ENCODE measurements at places on chromosomes 6 and 20.

GRCh38 chr6:32790306-32790705 lies 26.5 kb downstream of the HLA-DOB start:
- no peak for ATAC-seq

DNA sequence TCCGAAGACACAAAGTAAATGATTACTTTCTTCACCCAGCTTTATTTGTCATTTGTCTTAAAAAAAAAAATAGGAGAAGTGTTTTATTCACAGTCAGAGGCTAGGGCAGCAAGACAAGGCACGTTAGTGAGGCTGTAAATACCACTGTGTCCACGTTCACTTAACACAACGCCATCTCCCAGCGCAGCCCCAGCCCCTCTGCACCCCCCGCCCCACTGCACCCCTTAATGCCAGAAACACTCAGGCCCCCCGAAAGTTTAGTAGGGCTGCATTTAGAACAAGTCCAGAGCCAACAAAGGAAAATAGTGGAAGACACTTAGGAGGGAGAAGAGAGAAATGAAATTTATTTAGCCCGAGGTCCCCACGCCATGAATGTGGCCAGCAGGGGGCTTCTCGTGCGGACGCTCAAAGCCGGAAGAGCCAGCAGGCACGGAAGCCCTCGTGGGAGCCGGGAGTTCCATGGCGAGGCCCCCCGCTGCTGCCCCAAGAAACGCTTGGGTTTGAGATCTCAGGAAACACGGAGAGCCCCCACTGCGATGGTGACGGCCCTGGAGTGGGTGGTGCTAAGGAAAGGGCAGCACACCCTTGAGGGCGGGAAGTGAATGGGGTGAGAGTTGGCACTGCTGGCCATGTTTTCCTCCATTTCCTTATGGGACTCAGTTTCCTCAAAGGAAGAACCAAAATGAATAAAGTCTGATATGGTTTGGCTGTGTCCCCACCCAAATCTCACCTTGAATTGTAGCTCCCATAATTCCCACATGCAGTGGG lies 50.2 kb downstream of the IYD start:
- ATAC-seq, result peak; percentile 81

- no peak for ATAC-seq
Measured at GRCh38 chr6:43499028-43499815, 10.9 kb downstream of the LRRC73 start.

DNA sequence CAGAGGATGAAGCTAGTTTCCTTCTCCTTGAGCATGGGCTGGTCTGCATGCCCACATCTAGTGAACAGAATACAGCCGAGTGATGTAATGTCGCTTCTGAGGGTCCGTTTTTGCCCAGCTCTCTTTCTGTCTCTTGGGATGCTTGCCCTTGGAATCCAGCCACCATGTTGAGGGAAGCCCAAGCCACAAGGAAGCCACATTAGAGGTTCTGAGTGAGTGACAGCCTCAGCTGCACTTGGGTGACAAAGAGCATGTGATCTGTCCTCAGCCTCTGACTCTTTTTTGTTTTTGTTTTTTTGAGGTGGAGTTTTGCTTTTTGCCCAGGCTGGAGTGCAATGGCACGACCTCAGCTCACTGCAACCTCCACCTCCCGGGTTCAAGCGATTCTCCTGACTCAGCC lies 100.6 kb upstream of the SALL4 start:
- no peak for ATAC-seq

DNA sequence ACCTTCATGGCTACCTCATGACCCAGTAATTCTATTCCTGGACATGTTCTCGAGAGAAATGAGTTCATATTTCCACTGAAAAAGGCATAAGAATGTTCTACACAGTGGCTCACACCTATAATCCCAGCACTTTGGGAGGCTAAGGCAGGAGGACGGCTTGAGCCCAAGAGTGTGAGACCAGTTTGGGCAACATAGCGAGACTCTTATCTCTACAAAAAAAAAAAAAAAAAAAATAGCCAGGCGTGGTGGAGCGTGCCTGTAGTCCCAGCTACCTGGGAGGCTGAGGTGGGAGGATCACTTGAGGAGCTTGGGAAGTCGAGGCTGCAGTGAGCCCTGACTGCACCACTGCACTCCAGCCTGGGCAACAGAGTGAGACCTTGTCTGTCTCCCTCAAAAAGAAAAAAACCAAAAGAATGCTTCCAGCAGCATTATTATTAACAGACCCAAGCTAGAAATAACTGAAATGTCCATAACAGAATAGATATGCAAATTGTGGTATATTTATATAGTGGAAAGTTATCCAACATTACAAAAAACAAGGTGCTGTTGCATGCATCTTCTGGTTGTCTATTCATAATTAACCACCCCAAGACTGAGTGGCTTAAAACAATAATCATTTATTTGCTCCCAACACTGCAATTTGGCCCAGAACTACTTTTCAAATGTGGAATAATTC lies 9.4 kb upstream of the RAB44 start:
- no peak for ATAC-seq

DNA sequence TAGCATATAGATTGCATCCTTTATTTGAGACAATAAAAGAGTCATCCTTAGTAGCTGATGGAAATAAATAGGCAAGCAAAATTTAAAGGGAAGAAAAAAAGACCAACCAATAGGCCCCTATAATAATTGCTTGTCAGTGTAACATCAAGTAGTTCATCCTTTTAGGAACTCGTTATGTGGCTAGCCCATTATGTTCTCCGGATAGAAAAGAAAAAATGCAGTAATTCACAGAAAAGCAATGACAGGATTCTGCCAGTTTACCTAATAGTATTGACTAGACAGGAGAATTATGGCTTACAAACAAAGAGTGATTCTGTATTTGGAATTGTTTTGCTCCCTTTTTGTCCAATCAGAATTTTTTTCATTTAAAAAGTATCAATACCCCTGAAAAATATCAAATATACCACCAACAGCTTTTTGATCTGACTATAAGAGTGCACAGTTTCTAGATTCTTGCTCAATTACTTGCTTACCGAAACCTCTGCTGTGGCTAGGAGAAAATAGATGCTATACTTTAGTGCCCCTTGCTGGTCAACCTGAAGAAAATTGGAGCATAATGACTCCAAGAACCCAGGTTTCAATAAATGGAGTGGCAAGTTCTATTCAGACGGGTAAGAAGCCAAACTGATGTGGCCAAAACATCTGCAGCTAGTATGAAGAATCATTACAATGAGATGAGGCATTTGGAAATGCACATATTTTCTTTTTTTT lies 91.5 kb upstream of the SASH1 start:
- no peak for ATAC-seq

GRCh38 chr20:4672948-4673347 lies 48.8 kb upstream of the PRND start:
- no peak for ATAC-seq

DNA sequence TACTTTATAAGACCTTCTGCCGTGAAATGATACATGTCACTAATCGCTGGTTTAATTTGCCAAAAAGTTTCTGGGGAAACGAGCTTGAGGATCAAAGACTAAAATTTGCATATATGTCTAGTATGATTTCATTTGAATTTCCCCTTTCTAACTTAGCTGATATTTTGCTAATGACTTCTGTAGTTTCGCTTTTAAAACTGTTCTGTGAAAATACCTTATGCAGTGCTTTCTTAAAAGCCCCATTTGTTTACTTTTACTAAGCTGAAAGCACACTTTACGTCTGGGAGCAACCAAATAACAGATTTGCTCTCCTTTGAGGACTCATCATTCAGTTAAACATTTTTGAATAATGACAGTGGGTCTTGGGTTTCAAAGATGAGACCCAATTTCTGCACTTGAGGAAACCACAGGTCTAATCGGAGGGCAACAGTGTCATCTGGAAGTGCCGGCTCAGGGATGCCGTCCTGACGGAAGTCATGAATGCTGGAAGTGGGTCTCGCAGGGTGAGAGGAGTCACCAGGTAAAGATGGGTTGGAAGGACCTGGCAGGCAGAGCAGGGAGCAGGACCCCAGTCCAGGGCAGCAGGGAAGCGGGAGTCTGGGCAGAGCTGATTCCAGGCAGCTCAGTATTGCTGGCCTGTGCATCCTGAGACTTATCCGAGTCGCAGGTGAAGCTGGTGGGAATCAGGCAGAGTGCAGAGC lies 33.2 kb downstream of the PLEKHG1 start:
- peak; percentile 40 for ATAC-seq

GRCh38 chr6:35253249-35253648 lies 6.3 kb upstream of the ZNF76 start:
- ATAC-seq, result no peak

- ATAC-seq, result no peak
Measured at GRCh38 chr6:2429032-2429431, 183.6 kb upstream of the GMDS start.

DNA sequence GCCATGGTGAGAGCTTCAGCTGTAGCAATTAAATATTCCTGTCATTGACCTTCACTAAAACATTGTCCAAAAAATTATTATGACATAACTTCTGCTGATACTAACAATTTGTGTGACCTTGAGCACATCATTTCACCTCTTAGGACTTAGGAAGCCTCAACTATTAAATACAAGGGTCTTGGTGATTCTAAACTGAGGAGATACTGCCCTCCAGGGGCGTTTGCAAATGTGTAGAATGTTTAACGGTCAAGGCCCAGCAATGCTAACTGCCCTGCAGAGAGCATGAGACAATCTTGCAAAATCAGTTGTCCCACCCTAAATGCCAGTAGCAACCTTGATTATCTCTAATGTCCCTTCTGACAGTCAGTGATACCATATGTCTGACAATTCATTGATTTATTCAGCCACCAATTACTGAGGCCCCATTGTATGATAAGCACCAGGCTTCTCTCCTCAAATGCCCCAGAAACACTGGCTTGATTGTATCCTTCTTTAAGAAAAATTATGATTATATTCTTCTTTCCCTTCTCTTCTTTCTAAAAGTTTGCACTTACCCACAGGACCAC lies 284.1 kb upstream of the PLN start:
- ATAC-seq, result no peak

- no peak for ATAC-seq
Measured at GRCh38 chr6:142942238-142942637, 2.7 kb downstream of the HIVEP2 start.

- ATAC-seq, result no peak
Measured at GRCh38 chr6:156033598-156033997, 578.0 kb upstream of the NOX3 start.

DNA sequence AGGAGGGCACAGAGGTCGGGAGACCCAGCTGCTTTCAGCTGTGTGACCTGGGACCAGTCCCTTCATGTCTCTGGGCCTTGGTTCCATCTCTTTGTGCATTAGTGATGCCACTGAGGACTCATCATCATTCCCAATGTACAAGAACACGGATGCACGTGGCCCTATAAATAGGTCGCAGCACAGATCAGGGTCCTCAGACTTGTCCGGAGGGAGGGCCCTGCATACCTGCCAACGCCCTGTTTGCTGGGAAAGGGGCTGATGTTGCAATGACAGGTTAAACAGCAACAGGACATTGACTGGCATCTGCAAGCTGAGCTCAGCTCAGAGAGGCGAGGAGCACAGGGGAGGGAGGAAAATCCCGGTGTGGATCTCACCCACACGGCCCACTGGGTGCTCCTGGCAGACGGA lies 21.8 kb downstream of the TGM2 start:
- no peak for ATAC-seq

GRCh38 chr6:156977527-156978291 lies 200.5 kb downstream of the ARID1B start:
- ATAC-seq, result no peak

- ATAC-seq, result no peak
Measured at GRCh38 chr20:4375881-4376280, 345.8 kb upstream of the PRND start.

DNA sequence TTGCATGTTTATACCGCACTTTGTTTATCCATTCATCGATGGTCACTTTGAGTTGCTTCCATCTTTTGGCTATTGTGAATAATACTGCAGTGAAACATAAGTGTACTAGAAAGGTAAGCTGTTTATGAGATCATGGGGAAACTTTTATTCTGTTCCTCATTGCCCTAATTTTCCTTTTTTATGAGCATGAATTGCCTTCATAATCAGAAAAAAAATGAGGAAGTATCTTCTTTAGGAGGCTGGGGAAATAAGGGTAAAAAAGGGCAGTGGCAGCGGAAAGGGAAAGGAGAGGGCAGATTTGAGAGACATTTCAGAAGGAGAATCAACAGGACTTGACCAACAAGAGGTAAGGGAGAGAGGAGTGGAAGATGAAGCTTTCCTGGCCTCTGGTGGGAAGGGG lies 14.3 kb upstream of the SERINC3 start:
- ATAC-seq, result no peak

DNA sequence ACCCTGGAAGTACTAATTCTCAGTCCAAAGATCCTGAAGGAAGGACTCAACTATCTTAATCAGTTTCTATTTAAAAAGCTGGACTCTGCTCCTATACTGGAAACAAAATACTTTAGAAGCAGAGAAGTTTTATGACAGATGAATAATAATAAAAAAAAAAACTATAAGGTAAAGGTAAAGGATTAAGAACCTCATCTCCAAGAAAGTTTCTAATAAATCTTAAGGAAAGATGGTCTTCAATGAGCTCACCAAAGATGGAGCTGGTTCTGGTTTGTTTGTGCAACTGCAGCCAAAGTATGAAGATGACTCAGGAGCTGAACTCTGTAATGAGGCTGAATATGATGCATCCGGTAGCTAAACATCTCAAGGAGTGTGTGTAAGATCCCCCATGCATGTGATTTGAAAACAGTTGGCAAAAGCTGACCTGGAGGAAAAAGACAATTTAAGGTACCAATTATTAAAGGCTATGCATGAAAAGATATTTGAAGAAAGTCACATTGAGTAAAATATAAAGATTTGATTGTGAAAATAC lies 25.2 kb downstream of the MED23 start:
- ATAC-seq, result no peak

- ATAC-seq, result no peak
Measured at GRCh38 chr6:130182466-130182865, 40.3 kb downstream of the SAMD3 start.

- ATAC-seq, result no peak
Measured at GRCh38 chr20:11753155-11753554, 164.5 kb upstream of the BTBD3 start.

DNA sequence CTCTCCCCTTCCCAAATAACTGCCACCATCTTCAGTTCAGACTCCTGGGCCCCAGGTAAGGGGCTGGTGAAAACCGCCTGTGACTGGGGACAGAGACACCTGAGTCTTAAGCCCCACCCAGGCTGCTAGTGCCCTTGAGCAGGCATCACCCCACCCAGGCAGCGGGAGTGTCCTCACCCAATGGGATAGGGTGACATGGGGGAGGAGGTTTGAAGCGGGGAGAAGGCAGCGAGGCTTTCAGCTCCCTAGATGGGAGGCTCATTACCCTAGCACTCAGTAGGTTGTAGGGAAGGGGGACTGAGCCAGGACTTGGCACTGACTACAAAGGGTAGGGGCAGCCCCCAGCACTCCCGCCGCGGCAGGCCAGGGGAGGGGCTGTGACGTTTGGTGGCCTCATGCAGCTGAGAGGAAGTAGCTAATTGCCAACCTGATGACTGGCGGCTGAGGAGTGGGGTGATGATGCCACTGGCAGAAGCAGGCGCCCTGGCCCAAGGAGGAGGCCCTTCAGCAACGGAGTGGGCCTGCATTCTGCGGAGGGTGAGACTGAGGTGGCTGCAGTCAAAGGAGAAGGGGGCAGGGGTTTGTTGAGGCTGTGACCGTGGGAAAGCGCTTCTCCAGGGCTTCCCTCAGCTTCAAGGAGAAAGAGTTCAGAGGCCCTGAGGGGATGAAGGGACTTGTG lies 126.9 kb downstream of the MRPL14 start:
- peak; percentile 63 for ATAC-seq
